LNCaP clone FGC (cell line): ENCODE measurements at places on chromosomes 11 and 22.

DNA sequence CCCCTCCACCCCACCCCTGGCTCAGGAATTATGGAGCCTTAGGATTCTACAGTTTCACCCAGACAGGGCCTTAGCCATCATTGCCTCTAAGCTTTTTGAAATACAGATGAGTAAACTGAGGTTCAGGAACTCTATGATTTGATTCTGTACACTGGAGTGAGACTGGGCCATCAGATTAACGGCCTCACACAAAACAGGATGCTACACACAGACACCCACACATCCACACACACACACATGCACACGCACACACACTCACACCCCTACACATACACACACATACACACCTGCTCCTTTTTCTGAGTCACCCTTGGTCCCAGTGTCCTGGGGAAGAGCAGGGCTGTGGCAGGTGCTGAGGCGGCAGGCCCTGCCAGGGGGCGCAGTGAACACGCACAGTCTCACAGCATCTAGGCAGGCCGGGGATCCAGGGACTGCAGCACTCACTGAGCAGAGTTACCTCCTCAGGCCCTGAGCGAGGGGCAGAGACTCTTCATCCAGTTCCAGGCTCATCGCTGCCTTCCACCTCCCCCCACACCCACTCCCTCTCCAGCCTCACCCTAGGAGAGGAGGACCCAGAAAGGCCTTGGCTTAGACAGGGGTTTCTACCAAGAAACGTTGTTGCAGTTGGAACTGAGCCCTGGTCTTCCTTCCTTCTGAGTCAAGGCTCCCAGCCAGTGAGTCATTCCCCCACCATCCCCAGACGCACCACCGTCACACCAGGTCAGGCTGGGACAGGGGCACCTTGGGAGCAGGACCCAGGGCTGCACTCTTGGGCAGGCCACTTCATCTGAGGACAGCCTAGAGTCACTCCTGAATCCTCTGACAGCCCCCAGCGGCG, 89.8 kb upstream of the PARVA start:
- DNase-seq, result no peak

DNA sequence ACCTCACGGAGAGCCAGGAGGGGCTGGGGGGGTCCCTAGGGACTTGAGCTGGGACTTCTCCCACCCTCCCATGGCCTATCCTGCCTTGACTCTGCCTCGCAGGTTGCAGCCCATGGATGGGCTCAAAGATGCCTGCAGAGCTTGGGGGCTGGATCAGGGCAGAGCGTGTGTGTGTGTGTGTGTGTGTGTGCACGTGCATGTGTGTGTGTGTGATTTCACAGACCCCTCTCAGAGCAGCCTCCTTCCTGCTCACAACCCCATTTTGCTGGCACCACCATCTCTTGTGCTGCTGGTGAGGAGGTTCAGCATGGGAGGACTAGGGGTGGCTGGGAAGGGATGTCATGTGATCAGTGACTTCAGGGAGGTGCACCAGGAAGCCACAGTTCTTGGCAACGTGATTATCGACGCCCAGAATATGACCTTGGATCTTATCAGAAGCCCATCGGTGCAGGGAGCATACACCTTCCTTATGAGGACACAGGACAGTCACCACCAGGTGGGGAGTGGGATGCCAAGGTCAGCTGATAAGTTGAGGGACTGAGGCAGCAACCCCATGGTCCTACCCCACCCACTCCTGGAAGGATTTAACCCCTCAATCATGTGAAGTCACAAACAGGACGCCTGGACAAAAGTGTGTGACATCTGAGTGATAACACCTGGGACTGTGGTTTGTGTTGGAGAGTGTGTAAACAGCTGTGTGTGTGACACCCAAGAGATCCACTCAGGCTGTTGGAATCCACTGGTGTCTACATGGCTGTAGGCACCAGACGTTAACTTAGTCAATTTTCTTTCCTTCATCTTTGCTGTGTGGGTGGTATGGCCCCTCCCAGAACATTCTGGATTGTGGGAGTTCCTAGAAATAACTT, 1.8 kb upstream of the NAALADL1 start:
- DNase-seq, result no peak

GRCh38 chr11:126893796-126894195, 106.8 kb downstream of the KIRREL3 start:
- DNase-seq, result no peak

- no peak for DNase-seq
These were observed 16.8 kb downstream of the CRY2 start for GRCh38 chr11:45864041-45864440.

- DNase-seq, result no peak
These were observed 3.0 kb upstream of the TMEM132A start for GRCh38 chr11:60921259-60921658.

DNA sequence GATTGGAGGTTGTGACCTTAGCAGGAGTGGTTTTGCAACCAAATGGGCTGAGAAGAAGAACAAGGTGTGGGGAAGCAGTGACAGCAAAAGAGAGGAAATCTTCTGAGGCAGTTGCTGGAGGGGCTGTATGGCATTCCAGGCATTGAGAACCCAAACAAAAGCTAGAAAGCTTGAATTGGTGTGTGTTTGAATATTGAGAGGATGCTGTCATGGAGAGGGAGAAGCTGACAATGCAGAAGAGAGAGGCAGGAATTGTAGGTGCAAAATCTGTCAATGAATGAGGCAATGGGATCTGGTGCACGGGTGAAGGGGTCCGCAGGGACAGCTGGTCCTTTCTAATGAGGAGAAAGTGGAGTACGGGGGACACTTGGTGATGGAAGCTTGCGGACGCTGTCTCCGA, 123.4 kb downstream of the C11orf91 start:
- DNase-seq, result no peak

GRCh38 chr11:123069908-123070821, 8.2 kb upstream of the HSPA8 start:
- no peak for DNase-seq

DNA sequence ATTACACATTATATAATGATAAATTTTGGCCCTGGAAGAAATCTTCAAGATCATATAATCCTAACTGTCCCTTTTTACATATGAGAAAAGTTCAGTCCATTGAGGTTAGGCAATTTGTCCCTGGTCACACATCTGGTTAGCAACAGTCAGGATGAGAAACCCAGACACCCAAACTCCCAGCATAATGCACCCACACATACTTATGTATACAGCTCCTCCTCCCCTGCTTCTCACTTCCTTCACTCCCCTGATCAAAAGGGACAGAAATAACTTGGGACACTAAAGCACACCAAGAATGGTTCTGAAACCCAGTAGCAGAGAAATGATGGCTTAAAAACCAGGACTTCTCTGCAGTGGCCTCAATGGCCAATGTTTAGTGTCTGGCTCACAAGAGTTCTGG, 11.1 kb downstream of the NUMA1 start:
- no peak for DNase-seq

DNA sequence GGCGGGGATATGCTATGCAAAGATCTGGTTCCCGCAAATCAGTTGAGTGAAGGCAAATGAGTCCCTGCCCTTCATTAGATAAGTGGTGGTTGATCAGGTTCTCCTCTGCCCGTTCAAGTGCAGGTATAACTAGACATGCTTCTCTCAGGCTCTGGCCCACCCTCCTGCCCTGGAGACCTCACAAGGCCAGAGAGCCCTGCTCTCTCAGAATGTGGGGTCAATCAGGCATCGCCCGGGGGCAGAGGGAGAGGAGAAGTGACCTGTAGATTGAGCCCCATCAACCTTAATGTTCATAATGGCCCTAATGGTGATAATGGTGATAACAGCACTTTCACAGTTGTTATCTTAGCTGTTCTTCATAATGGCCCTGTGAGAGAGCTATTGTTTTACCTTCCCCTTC, 224.3 kb downstream of the DSCAML1 start:
- no peak for DNase-seq

GRCh38 chr11:75160220-75160757, 9.4 kb downstream of the SLCO2B1 start:
- DNase-seq, result no peak

- no peak for DNase-seq
These were observed 72.1 kb upstream of the TENM4 start for GRCh38 chr11:79512706-79513469.

DNA sequence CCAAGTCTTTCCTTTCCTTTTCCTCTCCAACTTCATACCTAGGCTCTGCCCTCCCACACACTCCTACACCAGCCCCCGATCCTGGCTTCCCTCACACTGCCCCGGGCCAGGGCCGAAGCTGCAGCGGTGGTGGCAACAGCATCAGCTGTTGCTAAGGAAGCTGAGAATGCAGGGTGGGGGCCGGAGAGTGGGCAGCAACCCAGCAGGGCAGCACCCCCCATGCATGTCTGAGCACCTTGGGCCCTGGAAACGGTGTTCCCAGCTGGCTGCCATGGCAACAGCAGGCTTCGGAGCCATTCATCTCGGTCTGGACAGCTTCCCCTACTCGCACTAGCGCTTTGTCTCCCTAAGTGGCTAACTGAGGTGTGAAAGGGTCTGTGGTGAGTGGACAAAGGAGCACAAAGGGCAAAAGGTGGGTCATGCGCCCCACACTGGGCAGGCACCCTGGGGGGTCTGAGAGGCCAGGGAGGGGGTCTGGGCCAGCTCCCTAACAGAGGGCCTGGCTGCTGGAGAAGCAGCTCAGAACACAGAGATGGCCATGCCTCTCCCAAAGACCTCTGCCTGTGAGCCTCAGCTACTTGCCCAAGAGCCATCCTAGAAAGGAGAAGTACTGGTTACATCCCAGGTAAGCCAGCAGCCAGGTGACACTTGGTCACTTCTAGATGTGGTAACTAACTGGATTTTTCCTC, 42.1 kb upstream of the JAM3 start:
- DNase-seq, result no peak

DNA sequence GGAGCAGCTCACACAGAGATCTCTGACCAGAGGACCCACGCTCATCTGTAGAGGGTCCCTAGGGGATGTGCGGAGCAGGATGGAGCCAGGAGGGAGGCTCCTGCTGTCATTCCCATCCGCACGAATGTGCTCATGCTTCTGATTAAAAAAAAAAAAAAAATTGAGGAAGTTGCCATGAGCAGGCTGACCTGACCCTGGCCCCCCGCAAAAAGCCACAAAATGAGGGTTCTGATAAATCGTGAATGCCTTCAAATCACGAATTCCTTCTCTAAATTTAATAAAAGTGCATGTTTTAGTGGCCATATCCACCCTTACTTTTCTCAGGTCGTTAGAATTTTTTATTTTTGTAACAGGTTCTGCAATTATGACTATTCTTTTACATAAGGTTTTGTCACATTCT, 378.2 kb downstream of the OPCML start:
- DNase-seq, result no peak

GRCh38 chr11:57339328-57339727, 1.2 kb downstream of the P2RX3 start:
- DNase-seq, result no peak

- DNase-seq, result no peak
These were observed 1253.6 kb upstream of the TENM4 start for GRCh38 chr11:80694385-80694784.

DNA sequence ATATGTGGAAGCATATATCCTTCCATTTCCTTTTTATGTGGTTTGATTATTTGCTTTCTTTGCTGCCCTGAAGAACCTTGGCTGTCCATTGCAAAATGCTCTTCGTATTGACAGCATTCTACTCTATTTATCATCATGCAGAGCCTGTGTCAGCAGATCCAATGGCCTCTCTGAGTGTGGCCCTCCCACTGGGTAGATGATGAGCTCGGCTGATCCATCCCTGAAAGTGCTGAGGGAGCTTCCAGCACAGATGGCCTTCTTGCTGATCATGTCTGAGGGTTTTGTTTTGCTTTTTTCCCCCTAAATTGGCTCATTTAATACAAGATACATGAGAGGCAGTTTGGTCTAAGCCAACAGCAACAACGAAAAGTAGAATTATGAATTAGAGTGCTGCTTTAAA, 181.0 kb downstream of the GRIA4 start:
- no peak for DNase-seq

GRCh38 chr22:49461674-49462073, 366.0 kb downstream of the BRD1 start:
- DNase-seq, result no peak

DNA sequence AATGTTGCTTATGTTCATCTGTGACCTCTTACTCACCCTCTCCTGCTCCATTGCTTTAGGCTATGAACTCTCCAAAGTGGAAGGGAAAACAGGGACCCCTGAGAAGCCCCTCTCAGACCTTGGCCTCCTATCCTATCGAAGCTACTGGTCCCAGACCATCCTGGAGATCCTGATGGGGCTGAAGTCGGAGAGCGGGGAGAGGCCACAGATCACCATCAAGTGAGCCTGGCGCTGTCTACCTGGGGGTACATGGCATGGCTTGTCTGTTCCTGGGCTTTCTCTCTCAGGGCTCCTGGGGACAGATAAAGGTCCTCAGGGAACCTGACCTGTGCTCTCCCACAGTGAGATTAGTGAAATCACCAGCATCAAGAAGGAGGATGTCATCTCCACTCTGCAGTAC, 2.1 kb downstream of the RNASEH2C start:
- no peak for DNase-seq

GRCh38 chr22:37457093-37457893, 28.9 kb downstream of the MFNG start:
- no peak for DNase-seq

- DNase-seq, result no peak
These were observed 450.5 kb upstream of the CCDC90B start for GRCh38 chr11:83736684-83737083.

DNA sequence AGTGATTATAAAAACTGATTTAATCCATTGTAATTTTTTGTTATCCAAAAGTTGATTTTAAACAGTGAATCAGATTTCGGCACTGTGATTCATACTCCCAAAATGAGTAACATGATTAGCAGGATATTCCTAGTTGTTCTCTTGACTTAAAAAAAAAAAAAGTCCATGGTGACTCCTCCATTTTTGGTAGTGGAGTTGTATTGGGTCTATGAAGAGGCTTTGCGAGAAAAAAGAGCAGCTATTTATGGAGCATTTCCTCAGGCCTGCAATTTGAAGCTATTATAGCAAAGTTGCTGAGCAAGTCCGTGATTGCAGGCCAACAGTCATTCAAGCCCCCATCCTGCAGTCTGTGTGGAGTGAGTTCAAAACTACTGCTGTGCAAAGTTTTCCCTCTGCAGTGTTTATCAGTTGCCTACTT, 28.8 kb downstream of the YAP1 start:
- DNase-seq, result no peak

DNA sequence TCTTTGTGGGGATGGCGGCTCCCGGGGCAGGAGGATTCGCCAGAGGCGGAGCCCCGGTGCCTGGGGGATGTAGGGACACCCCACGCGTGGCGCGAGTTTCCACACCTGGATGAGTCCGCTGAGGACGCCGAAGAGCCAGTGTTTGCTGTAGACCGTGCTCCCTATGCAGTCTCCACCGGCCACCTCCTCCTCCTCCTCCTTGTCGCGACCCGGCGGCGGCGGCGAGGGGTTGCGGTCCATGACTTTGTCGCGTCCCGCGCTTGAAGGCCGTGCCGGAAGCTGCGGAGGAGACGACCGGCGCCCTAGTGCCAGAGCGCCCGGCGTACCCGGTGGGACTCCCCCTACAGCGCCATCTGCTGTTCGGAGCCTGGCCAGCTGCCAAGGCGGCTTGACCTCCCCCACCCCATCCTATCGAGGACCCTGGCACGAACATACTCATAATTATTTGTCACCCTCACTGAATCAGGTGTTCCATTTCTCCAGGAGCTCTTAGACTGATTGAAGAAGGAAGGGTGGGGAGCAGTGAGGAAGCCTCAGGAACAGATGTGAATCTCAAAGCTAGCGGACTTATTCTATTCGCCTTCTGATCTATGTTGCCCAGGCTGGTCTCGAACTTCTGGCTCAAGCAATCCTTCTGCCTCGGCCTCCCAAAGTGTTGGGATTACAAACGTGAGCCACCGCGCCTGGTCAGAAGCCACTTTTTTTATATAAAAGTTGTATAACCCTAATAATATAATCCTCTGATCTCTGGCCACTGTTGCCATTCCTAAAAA, at the start of gene SAAL1:
SAAL1 (minus strand) TSS at position 281 of the 773 bp plus-strand sequence; CDS start at position 240, 41 bp downstream.
- DNase-seq, result peak; percentile 36

GRCh38 chr11:1604711-1605110, 3.6 kb downstream of the KRTAP5-3 start:
- no peak for DNase-seq

GRCh38 chr11:10042699-10043098, 251.3 kb downstream of the SBF2 start:
- no peak for DNase-seq
